ENCODE measurements at places on chromosomes 1 and 21.

DNA sequence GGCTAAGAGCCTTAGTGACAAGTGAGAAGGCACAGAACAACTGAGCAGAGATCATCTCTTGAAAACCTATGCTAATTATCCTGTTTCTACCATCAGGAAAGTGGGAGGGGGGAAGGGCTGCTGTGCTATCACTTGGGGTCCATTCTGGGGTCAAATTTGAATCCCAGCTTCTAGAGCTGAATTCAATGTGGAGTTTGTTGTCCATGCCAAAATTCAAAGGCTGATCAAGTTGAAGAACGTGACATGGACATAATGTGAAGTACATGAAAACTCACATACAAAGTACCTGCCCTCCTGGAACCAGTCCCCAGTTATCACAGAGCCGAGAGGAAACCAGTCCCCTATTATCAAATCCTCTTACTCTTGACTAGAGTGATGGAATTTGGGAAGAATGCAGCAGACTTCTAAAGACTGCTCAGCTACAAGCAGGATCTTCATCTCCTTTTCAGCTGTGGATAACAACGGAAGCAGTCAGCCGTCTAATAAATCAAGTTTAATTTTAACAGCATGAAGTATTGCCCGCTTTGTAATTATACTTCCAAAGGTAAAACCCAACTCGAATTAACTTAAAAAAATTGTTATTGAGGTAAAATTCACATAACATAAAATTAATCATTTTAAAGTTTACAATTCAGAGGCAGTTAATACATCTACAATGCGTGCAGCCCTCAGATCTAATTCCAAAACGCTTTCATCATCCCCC is 78.3 kb downstream of the SLC45A1 start:
- no peak for DNase-seq

- DNase-seq = no peak
These were observed 137.8 kb downstream of the LMX1A start for GRCh38 chr1:165218731-165219130.

- DNase-seq = no peak
These were observed 83.0 kb downstream of the NTPCR start for GRCh38 chr1:233033361-233033760.

GRCh38 chr1:56329970-56330369 is 249.4 kb downstream of the PLPP3 start:
- no peak for DNase-seq

GRCh38 chr21:30072496-30072895 is 94.1 kb downstream of the CLDN17 start:
- no peak for DNase-seq

- DNase-seq = no peak
These were observed 112.7 kb upstream of the JUN start for GRCh38 chr1:58896246-58897183.

DNA sequence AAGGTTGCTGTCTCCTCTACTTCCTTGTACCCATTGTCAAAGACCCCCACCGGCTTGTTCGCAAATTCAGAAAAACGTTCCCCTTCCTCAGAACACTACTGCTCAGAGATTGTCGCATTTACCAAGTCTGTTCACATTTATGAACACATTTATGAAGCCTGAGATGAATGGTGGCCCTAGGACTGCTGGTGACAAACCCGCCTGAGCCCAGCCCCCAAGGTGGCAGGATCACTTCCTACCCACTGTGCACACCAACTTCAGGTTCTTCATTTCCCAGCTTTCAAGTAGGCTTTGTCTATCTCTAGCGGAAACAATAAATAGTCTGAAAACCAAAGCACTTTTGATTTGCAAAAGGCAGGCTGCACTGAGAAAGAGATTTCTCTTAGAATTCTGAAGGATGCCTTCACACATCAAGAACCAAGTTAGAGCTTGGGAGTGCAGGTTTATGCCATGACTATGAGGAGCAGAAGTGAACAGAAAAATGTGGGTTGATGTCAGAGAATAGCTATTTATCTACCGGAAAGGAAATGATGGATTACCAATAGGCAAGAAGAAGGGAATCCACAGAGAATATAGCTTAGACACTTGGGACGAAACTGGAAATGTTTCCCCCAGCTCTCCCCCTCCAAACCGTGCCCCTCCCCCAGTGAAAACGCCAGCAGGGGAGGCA is 200.5 kb downstream of the TOMM20 start:
- no peak for DNase-seq

DNA sequence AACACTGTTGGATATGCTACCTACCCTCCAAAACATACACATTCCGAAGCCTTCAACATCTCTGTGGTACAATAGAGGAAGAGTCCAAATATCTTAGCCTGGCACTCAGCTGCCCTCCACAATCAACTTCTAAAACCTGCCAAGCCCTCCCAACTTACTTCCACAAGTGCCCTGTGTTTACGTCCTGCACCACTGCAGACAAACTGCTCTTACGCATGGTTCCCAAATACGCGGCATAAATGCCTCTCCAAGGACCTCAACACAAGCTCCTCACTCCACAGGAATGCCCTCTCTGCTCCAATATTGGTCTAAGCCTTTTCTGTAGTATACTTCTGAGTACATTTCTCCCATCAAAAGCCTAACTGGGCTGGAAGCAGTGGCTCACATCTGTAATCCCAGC is 6.8 kb downstream of the AK2 start:
- no peak for DNase-seq

GRCh38 chr1:82225421-82226185 is 424.9 kb downstream of the ADGRL2 start:
- DNase-seq = peak; percentile 0

- no peak for DNase-seq
These were observed 16.9 kb downstream of the CD160 start for GRCh38 chr1:145736191-145736590.

DNA sequence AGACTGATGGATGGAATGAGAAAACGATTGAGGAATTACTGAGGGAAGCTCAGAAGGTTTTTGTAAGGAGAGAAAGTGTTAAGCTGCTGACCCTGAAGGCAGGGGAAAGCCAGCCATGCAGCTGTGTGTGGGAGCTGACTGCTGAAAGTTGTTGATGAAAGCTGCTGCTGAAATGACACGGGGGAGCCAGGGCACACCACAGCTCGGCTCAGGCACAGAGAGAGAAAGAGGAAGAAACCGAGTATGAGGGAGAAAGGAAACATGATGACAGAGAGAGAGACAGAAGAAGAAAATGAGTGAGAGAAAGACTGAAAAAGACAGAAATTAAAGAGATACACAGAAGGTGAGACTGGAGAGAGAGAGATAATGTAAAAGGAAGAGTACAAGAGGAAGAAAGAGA is 115.5 kb downstream of the LRRC53 start:
- DNase-seq = no peak

DNA sequence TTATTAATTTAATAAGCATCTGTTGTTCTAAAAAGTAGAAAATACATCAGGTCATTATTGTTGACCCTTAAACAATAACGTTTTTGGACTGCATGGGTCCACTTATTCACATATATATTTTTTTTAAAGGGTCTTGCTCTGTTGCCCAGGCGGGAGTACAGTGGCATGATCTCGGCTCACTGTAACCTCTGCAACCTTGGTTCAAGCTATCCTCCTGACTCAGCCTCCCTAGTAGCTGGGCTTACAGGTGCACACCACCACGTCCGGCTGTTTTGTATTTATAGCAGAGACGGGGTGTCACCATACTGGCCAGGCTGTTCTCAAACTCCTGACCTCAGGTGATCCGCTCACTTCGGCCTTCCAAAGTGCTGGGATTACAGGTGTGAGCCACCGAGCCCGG is 53.0 kb downstream of the DAP3 start:
- DNase-seq = no peak

GRCh38 chr1:229624521-229625070 is 1.3 kb downstream of the TAF5L start:
- DNase-seq = no peak

DNA sequence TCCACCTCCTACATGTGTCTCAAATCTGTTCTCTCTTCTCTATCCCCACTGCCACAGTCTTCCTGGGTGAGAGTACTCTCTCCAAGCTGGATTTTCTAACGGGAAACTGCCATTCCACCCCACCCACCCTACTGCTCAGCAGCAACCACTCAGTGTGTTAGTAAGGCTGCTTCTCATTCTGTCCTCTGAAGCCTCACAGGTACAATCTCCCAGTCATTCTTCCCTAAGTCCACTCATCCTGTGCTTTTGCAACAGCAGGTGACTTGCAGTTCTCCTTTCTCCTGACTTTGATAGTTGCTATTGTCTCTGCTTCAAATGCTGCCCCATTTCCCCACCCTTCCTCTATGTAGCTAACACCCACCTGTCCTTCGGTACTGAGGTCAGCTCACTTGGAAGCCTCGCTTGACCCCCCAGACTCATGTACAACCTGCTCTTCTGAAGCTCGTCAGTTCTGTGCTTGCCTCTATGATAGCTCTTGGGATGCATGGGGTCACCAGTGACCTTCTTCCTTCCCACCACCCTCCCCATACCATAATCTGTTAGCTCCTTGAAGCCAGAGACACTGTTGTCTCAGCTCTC is 188.9 kb downstream of the RRAGC start:
- DNase-seq = no peak

DNA sequence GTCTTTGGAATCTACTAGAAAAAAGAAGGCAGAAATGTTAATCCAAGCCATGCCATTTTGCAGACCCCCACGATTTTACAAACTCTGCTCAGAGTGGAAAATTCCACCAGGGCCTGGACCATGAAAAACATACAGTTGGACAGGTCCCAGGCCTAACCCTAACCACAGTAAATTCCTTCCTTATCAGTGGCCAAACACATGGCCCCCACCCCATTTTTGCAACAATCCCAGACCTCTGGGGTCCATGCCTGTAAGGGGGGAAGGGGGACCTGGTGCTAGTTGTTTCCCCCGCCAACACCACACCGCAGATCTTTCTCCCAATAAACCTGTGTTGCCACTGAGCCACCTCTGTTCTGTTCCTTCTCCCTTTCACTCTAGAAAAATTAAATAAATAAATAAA is 1352.7 kb downstream of the AMY1C start:
- no peak for DNase-seq

DNA sequence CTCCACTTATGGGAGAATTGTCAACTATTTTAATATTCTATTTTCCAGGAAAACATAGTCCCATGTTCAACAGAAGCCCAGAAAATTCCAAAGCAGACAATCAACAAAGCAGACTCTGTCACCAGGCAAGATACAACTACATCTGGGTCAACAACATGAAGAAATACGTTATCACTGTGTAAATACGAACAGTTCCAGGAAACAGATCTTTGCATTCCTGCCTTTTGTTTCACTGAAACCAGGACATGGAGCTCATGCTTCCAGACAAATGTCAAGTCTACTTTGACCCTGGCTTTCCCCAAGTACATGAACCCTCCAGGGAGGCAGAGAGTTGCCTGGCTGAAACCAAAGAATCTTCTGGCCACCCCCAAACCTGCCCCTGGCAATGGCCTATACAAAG is 106.7 kb downstream of the SETD4 start:
- DNase-seq = no peak

- DNase-seq = no peak
These were observed 25.1 kb downstream of the GRHL3 start for GRCh38 chr1:24344090-24344742.

DNA sequence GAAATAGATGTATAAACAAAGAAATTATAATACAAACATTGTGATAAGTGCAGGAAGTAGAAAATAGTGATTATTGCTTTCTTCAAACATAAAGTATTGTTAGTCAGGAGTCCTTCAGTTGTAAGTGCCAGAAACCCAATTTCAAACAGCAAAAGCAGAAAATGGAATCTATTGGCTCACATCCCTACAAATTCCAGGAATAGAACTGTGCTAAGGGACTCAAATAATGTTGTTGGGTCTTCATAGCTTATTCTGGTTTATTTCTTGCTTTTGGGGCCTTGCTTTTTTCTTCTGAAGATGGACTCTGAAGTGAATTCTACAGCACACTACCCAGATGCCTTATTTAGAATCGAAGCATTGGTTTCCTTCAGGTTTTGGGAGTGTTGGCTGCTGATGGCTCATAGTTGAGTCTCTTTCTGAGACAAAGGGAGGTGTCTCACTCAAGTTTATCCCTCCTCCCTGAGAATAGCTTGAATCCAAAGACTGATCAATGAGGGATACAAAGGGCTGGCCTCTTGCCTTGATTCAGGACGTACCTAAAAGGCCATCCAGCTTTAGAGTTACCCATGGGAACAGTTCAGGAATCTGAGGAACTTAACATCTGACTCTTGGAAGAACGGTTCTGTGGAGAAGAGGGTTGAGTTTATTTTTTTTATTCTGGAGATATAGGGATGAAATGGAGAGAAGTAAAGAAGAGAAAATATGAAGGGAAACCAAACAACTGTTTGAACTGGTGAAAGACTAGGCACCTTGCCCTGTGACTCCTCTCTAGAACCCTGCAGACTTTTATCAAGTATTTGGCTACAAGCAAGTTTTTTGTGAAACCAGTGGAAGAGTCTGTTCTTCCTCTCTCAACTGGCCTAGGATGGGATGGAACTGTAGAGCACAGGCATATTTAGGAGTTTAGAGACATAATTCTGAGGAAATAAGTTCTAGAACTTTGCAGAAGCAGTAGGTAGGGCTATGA is 39.0 kb upstream of the ATG4C start:
- DNase-seq = no peak

DNA sequence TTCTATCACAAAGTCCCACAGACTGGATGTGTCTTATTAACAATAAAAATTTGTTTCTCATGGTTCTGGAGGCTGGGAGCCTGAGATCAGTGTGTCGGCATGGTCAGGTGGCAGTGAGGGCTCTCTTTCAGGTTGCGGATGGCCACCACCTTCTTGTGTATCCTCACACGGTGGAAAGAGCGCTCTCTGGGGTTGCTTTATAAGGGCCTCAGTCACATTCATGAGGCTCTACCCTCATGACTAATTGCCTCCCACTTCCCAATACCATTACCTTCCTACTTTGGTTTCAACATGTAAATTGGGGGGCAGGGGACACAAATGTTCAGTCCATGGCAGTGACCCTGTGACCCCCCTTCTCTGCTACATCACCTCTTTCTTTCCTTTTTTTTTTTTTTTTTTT is 20.7 kb upstream of the MX1 start:
- no peak for DNase-seq

DNA sequence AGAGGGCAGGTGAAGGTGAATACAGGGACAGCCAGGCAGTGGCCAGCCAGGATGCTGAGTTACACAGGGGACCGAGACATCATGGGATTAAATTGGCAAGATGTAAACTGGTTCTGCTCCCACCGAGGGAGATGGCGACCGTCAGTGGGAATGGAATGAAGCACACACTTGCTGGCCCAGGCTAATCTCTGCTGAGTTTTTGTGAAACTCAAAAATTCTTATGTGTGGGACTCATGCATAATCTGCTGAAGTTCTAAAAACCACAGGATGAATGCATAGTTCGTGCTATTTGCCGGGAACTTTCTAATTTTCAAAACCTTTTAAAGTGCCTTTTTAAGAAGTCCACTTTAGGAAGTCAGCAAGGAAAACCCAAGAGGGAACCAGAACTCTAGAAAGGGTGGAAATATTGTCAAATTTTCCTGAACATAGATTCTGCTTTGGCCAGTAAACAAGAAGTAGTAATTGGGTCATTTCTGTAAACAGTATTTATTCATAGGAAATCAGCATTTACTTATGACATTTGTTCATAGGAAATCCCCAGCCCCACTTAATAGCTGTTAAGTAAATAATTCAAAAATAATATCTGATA is 85.4 kb upstream of the ROR1 start:
- DNase-seq = no peak

- no peak for DNase-seq
These were observed 20.5 kb downstream of the MAPKAPK2 start for GRCh38 chr1:206705191-206705590.

GRCh38 chr21:36917471-36918158 is 48.9 kb downstream of the HLCS start:
- DNase-seq = no peak
